ENCODE measurements at places on chromosomes 1 and 21.
A peak's percentile ranks its signal among the peaks of the same experiment; 100 is the strongest.

DNA sequence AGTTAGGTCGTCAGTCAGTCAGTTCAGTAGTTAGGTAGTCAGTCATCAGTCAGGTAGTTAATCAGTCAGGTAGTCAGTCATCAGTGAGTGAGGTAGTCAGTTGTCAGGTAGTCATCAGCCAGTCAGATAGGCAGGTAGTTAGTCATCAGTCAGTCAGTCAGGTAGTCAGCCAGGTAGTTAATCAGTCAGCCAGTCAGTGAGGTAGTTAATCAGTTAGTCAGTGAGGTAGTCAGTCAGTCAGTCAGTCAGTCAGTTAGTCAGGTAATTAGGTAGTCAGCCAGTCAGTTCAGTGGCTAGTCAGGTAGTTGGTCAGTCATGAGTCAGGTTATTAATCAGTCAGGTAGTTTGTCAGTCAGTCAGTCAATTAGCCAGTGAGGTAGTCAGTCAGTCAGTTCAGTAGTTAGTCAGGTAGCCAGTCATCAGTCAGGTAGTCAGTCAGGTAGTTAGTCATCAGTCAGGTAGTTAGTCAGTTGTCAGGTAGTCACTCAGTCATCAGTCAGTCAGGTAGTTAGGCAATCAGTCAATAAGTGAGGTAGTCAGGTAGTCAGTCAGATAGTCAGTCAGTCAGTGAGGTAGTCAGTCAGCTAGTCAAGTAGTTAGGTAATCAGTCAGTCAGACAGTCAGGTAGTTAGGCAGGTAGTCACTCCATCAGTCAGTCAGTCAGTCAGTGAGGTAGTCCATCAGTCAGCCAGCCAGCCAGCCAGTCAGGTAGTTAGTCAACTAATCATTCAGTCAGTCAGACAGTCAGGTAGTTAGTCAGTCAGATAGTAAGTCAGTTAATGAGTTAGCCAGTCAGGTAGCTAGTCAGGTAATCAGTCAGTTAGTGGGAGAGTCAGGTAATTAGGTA lies 16.2 kb downstream of the KRTAP10-1 start:
- no peak for DNase-seq

GRCh38 chr1:112575154-112575804 lies 43.7 kb downstream of the ST7L start:
- no peak for DNase-seq

GRCh38 chr1:109650609-109651008 lies 5.3 kb upstream of the GSTM4 start:
- no peak for DNase-seq

DNA sequence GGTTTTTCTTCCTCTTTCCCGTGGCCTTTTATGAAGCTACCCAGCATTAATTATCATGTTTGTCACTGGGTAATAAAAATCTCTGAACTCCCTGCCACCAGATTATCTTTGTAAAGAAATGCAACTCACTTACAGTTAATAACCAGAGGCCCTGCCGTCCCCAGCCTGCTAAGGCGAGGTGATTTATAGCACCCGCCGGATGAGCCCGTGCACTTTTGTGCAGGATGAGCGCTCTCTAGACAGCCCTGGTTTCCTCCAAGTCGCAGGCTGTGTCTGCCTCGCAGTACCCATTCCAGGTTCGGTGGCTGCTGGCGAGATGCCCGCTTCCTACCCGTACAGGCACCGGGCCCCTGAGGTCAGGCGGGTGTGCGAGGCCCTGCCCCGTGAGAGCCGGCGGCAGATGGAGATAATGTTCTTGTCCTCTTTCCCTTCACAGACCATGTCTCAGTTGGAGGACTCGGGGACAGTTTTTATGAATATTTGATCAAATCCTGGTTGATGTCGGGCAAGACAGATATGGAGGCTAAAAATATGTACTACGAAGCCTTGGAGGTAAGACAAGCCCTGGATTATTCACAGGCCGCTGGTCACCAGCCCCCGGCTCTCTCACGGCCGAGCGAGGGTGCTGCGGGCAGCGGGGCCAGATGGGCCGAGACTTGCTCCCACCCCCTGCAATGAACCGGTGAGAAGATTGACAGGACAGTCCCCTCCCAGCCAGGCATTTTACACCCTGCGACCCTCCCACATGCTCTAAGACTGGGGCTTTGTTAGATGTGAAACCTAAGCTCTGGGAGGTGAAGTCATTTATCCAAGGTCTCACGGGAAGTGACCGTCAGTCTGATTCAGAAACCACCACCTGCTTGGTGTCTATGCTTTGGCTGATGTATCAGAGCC lies 28.5 kb upstream of the SELENON start:
- DNase-seq: peak; percentile 83

GRCh38 chr1:215844777-215845176 lies 277.7 kb downstream of the KCTD3 start:
- DNase-seq: no peak

- no peak for DNase-seq
Observed at GRCh38 chr1:54487571-54488050, 60.4 kb upstream of the ACOT11 start.

- DNase-seq: no peak
Observed at GRCh38 chr1:248788327-248788726, 32.8 kb upstream of the LYPD8 start.

GRCh38 chr1:19625291-19625937 lies 18.7 kb upstream of the NBL1 start:
- DNase-seq: no peak

DNA sequence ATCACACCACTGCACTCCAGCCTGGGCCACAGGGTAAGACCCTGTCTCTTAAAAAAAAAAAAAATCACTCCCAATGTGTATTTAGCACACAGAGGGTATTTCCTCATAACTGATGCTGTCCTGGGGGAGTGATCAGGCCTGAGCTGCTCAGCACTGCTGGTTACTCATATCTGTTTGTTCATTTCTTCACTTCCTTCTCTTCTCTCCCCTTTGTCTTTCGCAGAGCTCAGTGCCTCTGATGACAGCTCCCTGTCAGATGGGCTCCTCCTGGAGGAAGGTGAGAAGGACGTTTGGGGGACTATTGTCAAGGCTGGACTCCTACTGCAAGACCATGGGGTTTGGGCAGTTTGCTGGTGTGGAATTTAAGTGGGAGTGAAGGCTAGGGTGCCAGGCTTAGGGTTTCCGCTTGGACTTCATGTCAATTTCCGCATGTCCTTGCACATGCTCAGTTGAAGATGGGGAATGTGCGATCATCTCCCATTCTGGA lies 13.0 kb downstream of the INAVA start:
- no peak for DNase-seq

DNA sequence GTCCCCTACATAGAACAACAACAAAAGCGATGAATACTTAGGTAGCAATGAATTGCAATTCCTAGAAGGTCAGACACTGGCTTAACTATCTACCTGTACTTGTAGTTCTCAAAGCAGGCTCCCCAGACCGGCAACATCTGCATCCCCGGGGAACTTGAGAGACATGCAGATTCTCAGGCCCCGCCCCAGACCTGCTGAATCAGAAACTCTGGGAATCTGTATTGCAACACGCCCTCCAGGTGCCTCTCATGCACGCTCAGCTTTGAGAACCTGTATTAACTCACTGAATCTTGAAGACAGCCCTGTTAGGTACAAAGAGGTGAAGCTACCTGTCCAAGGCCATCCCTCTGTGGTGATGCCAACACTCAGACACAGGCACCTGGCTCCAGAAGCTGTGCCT lies 128.1 kb downstream of the KAZN start:
- no peak for DNase-seq

- no peak for DNase-seq
Observed at GRCh38 chr1:89657886-89658285, 25.0 kb downstream of the LRRC8C start.

- DNase-seq: peak; percentile 66
Observed at GRCh38 chr1:185565302-185565701, 168.9 kb upstream of the HMCN1 start.

DNA sequence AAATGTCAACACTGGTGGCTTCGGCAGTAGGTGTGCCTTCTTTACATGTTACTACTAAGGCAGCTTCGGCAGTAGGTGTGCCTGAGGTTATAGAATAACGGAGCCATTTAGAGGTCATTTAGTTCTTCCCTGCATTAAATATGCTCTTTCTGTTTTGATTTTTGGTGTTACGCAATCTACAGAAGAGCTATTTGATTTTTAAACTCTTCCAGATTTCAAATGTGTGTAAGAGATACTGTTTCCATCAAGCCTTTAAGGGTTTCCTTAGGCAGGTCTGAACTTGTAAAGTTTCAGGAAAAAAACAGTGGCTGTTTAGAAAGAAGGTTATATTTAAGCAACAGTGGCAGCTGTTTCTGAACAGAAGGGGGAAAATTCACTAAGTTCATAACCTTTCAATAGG lies 54.8 kb downstream of the PIK3R3 start:
- no peak for DNase-seq

DNA sequence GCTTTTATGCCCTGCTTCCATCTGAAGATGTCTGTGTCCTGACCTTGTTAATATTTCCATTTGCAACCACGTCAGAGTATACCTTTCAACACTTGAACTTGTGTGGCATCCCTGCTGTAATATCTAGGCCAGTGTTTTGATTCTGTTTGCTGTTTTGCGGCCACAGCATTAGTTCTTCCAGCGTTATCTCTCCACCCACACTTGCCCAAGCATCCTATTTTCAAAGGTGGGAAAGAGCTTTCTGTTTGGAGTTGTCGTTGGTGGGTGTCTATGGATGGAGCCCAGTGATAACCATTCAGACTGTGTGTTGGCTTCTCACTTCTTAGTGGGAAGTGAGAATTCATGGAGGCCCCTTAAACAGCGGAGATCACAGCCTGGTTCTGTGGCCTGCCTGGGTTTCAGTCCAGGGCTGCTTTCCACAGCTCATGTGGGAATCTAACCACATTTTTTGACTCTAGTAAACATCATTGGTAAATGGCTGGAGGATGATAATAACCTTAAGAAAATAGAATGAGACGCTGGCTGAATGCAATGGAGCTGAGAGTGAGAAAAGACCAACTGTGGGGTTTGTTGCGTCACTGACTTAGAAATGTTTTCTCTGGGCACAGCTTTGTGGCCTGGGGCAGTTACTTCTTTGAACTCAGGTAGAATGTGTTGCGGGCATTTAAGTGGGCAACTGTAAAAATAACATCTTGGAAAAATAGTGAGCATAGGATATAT lies 7.6 kb downstream of the TENT5C start:
- DNase-seq: no peak

- peak; percentile 86 for DNase-seq
Observed at GRCh38 chr1:86156566-86157455, at the start of gene COL24A1. COL24A1 (minus strand) TSS chr1:86156772; CDS start chr1:86156396, 376 bp downstream.

DNA sequence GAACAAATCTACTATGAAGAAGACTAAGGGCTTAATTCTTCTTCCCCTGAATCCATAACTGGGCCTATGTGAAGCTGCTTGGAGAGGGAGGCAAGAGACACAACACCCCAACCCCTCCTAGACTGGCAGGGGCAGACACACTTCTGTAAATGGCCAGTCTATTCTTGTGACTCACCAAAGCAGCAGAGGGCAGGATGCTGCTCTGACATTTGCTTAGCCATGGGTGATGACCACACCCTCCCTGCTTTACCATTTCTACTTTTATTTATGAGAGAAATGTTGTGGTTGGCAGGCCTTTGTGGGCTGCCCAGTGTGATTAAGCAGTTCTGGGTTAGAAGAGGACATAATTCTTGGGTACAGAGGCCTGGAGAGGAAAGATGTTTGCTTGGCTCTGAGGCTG lies 189.8 kb upstream of the DPYD start:
- no peak for DNase-seq

- no peak for DNase-seq
Observed at GRCh38 chr1:161106431-161106830, 8.3 kb downstream of the KLHDC9 start.

- peak; percentile 70 for DNase-seq
Observed at GRCh38 chr1:181083842-181084605, 4.5 kb upstream of the IER5 start.

Measured in ELF-1 (cell line).